ENCODE measurements at places on chromosomes 1 and 21.
A peak's percentile ranks its signal among the peaks of the same experiment; 100 is the strongest.

DNA sequence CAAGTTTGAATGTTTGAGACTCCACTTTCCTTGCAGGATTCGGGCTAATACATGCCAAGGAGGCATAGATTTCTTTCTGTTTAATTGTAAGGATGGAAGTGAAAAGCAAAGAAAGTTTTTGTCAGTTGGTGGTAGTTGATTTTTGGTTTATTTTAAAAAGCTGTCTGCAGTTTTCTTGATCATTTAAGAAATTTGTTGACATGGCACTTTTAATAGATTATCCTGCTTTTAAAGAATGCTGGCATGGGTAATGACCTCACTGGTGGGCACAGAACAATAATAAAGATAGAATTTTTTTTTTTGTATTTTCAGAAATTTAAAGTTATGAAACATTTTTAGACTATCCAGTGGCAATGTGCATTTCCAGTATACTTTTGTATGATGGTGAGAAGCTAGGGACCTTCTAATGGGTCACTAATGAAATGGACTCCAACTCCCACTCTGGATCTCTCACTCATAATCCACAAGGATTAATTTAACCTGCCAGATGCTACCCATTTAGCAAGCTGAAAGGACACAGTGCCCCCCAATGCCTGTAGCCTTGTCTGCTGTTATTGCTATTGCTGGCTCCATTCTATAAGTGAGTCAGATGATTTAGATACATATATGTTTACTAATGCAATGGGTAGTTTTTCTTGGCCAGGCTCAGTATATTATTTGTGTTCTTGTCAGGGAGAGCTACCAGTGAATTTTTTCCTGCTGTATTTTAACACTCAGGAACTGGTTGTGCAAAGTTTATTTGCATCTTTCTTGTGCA, 190.2 kb upstream of the SGIP1 start:
- no peak for DNase-seq

- no peak for DNase-seq
Measured at GRCh38 chr1:30864681-30865080, 43.9 kb downstream of the SDC3 start.

DNA sequence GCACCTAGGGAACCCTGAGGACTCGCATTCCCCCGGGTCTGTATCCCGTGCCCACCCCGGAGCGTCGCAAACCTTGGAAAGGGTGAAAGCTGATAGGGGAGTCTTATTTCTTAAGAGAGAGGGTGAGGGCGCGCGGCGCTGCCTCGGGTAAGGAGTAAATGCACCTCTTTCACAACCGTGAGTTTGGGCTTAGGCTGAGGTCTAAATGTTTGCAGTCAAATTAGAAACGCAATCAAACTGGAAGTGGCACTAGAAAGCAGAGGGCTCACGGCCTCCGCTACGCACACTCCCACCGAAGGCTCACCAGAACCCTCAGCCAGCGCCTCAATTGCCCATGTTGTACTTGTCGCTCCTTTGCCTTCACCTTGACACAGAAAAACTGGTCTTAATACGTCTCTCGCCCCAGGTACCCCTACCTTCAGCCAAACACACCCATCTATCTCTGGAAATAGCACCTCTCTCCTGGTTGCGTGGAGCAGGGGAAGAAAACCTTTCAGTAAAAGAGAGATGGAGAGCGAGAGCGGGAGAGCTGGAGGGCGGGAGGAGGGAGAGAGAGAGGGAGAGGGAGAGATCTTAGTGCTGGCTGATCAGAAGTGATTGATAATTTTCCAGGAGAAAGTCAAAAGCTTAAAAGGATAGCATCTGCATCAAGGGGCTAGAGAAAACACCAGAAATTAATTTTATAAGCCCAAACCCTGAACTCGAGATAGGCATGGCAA, 1.7 kb upstream of the HLX start:
- DNase-seq = no peak

GRCh38 chr1:226708342-226708780, 30.7 kb downstream of the ITPKB start:
- DNase-seq = no peak

DNA sequence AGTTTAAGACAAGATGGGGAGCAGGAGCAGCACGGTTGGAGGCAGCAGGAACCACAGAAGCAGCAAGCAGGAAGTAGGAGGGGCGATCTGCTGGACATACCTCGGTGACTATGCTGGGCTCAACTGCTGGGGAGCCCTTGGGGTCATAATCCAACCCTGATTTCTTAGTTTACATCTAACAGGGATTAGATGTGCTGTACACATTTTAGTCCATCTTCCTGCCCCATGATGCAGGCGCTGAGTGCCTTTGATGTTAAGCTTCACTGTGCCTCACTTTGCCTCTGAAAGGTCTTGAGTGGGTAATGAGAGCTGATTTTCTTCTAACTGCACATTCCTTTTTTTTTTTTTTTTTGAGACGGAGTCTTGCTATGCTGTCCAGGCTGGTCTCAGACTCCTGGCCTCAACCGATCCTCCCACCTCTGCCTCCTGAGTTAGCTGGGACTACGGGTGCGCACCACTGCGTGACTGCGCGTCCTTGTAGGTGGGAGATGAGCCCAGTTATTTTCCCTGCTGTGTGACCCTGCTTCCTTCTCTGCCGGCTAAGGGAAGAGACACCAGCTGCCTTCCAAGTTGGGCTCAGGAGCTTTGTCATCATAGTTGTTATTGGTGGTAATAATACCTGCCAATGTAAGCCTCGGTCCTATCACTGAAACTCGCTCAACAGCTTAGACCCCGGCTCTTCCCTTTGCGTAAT, 1.1 kb upstream of the RCAN3 start:
- DNase-seq = peak; percentile 71

GRCh38 chr1:87103074-87103473, 188.6 kb downstream of the HS2ST1 start:
- no peak for DNase-seq

- no peak for DNase-seq
Measured at GRCh38 chr1:43304771-43305300, 4.1 kb downstream of the TIE1 start.

GRCh38 chr1:87086120-87086519, 171.7 kb downstream of the HS2ST1 start:
- DNase-seq = no peak

- DNase-seq = no peak
Measured at GRCh38 chr1:200457810-200458209, 48.0 kb upstream of the ZNF281 start.

DNA sequence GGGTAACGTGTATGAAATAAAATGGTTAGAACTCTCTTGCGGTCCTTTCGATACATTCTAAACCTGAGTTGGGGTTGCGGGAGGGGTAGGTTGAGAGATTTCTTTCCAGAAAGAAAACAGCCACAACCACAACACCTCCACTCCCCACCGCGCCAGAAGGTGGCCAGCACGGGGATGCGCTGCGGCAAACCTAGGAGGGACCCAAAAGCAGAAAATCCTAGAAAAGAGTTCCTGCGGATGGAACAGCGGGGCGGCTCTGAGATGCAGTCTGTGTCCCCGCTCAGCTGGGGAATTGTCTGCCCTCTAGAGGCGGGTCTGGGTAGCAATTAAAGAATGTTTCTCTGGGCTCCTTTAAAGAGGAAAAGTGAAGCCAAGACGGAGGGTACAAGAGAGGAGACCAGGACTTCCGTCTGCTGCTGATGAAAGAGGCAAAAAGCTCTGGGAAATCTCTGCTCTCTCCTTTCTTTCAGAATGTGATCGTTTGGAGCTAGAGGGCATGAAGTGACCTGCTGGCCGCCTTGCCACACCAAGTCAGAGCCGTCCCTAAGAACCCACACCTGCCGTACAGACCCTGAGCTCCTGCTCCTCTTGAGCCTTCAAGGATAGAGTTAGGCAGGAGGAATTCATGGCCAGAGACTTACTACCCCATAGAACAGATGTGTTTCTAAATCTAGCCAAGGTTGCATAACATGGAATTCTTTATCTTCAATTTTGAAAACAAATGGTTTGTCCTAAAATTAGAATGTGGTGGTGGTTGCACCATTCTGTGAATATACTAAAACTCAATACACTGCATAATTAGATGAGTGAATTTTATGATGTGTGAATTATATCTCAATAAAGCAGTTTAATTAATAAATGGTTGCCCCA, 46.5 kb upstream of the COA6 start:
- peak; percentile 78 for DNase-seq

- no peak for DNase-seq
Measured at GRCh38 chr1:198491596-198491995, 48.9 kb downstream of the ATP6V1G3 start.

DNA sequence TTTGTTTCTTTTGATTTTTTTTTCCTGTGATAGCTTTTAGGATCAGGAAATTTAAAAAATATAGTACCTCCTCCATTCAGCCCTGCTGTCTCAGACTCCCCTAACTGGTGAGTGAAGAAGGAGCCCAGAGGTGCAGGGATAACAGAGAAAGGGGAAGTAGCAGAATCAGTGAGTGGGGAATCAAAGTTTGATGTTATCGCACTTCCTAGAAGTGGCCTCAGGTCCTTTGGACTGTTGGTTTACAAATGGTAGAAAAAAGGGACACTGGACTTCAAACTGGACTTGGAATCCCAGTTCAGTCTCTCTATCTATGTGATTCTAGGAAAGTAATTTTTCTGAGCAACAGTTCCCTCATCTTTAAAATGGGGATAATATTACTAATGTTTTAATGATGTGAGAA, 99.5 kb downstream of the FGGY start:
- no peak for DNase-seq

GRCh38 chr1:167770127-167770526, 48.3 kb downstream of the MPZL1 start:
- no peak for DNase-seq

- DNase-seq = peak; percentile 59
Measured at GRCh38 chr1:15918962-15919715, 56.8 kb downstream of the ZBTB17 start.

DNA sequence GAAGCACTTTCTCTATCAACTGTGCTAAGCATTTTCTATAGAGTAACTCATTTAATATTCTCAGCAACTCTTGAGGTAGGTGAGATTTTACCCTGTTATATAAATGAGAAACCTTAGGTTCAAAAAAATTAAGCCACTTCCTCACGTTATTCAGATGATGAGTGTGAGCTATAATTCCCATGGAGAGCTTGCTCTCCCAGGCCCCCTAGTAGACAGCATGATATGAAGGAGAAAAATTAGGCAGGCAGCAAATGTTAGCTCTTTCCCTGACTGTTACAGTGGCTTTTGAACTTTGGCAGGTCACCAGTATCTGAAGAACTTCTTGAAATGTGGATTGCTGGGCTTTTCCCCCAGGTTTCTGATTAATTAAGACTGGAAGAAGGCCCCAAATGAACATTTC, 753.1 kb downstream of the NCAM2 start:
- no peak for DNase-seq

DNA sequence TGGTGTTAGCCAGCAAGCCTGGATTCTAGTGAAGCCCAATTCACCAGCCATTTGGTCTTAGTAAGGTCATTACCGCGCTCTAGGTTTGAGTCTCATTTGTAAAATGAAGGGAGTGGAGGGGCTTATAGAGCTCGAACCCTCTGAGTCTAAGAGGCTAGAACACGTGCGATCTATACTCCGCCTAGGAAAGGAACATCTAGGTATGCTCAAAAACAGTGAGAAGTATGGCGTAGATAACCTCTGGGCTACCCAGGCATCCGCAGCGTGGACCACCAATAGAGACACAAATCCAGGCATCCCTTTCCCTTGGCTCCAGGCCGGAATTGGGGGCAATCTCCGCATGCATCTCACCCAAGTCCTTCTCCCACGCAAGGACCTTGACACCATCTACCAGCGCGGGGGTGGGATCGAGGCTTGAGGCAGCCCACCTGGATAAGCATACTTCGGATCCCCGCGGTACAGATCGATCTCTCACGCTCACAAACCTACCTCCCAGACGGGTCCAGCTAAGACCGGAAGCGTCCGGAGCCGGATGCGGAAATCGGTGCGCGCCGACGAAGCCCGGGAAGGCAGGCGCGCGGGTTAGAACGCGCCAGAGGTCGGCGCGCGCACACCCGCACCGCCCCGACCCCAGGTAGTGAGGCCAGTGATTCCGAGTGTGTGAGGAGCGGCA, at the start of gene METTL25B:
Gene METTL25B, plus strand, starts transcription at position 544 of the 673 bp plus-strand sequence. CDS start 636 bp downstream, outside the sequence.
- peak; percentile 86 for DNase-seq

DNA sequence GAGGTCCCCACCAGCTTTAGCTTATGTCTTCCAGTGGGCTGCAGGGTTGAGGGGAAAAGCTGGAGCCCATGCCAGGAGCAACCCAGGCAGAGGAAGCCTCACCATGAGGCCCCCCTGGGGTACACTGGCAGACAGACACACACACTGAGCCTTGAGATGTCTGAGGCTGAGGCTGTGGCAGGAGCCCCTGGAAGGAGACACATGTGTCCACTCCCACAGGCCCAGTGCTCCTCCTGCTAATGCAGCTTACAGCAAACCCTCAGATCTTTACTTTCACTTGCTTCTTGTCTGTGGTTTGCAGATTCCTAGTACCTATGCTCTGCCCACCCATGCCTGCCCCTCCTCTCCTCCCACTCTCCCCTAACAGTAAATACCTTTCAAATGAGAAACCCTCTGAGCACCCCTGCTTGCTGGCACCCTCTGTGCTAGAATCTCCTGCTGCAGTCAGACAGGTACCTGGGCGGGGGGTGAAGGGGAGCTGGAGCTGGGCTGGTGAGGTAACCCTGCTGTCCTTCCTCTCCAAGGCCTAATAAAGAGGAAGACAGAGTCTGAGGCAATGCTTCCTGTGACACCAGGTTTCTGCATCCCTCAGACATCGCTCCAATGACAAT, 63.4 kb upstream of the NEK2 start:
- peak; percentile 59 for DNase-seq

DNA sequence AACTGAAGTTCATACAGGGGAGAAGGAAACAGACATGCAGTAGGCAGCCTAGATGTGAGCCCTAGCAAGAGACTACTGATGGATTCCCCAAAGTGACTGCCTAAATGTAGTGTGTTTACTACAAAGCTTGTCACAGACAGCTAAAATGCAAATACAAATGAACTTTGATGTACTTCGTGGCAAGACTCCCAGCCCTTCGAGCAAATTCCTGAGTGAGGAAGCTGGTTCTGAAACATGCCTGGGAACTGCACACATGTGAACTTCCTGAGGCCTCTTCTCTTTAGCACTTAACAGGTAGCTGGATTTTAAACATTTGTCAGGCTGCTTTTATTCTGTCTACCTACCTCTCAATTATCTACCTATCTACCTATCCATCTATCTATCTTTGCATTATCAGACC, 6.7 kb upstream of the IRF2BP2 start:
- no peak for DNase-seq

GRCh38 chr1:246680190-246680589, 44.0 kb upstream of the SCCPDH start:
- DNase-seq = no peak

DNA sequence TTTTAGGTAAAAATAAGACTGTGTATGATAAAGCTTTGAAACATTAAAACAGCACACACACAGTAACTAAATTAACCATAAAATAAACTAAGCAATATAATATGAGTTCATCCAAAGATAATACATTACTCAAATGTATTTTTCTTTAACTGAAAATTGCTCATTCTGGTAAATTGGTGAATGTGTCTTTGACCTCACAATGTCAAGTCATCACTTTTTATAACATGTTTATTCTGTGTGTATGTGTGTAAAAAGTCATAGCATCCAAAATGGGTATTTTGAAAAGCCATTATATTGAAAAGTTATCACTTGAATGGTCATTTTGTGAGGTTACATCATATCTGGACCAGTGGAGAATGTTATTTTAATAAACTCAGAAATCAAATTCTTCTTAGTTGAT, 724.6 kb downstream of the ADGRL2 start:
- no peak for DNase-seq

All from activated naive CD4-positive, alpha-beta T cell treated with anti-CD3 and anti-CD28 coated beads, Interleukin-2, amount 10 ng/mL, durations not matched to agents 7 days and 5 days (primary cell).